Large intestine (tissue), 12 donors: ENCODE measurements at places on chromosomes 1 and 21.

GRCh38 chr1:209387271-209387968 is 196.1 kb upstream of the CAMK1G start:
- DNase-seq = no peak

- DNase-seq = no peak
Measured at GRCh38 chr1:74399249-74399648, 113.2 kb downstream of the LRRC53 start.

DNA sequence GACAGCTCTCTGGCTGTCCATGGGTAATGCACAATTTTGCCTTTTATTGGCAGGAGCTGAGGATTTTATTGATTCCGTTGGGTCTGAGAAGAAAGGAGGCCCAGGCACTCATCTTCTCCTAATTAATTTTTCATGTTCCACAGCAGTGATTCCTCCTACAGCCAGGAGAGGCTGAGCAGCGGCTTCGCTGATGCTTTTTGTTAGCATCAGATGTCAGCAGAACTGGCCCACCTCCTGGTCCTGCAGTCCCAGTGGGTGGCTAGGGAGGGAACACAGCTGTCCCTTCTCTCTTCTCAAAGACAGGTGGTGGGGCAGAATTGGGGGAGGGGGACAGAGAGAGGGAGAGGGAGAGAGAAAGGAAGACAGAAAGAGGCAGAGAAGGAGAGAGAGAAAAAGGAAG is 5.7 kb downstream of the MT1HL1 start:
- no peak for DNase-seq

DNA sequence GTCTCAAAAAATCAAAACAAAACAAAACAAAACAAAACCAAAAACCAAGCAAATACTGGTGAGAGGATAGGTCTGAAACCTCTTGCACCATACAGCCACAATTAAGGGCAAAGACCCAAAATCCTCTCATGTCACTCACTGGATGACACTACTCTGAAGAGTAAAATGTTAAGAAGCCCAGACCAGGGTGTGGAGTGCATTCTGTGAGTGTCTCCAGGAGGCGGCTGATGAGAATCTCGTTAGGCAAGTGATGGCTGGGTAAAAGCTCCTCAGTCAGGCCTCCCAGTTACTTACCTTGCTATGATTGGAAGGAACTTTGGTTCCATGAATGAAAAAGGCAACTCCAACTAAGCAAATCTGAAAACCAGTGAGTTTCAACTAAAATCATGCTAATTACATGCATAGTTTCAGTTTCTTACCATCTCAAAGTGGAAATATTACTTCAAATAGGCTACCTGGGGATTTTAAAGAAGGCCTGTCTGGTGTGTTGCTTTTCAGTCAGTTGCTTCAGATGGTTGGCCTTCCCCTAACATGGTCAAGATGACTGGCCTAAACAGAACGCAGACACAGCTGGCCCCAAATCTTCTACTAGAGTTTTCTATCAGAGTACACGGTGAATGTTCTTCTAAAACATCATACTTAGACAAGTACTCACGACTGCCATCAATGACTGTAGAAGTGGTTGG is 95.1 kb downstream of the KIAA0319L start:
- DNase-seq = no peak

DNA sequence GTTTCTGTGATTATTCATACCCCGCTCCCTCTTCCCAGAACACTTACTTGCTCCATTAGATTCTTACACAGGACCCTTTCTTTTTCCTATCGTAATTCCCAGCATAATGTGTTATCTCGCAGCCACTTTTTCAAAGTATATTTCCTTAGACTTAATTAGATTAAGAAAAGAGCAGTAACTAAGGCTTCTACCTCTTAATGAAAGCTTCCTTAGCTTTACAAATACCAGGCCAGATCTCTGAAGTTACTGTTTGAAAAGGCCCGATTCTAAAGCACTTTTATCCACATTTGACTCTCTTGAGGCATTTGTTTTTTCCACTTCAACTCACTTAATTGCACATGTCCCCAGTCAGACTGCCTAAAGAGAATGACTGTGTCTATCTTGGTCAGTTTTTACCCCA is 1264.3 kb upstream of the ADGRL2 start:
- no peak for DNase-seq
